Right hindlimb (tissue), 1 donor: ENCODE measurements at places on chromosomes 2 and 18.

DNA sequence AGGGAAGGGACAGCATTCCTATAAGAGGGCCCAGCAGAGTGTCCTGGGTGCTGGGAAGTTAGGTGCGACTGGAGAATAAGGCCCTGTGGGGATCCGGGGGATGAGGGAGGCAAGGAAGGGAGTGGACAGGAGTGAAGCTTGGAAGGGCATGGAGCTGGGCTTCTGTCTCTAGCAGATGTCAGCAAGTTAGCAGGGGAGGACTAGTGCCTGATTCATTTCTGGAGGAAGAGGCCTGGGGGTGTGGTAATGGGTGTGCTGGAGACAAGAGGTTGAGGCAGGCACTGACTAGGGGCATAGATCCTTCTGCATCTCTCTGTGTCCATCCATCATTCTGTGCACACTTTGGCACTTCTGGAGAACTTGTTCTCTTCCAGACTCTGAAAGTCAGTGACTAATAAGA lies 134.7 kb downstream of the ACOXL start:
- DNase-seq = no peak

- DNase-seq = no peak
Observed at GRCh38 chr2:128477891-128478290, 159.2 kb upstream of the HS6ST1 start.

- DNase-seq = no peak
Observed at GRCh38 chr18:39371996-39372395, 1806.4 kb upstream of the CELF4 start.

GRCh38 chr2:32874931-32875330 lies 71.8 kb upstream of the LTBP1 start:
- no peak for DNase-seq

DNA sequence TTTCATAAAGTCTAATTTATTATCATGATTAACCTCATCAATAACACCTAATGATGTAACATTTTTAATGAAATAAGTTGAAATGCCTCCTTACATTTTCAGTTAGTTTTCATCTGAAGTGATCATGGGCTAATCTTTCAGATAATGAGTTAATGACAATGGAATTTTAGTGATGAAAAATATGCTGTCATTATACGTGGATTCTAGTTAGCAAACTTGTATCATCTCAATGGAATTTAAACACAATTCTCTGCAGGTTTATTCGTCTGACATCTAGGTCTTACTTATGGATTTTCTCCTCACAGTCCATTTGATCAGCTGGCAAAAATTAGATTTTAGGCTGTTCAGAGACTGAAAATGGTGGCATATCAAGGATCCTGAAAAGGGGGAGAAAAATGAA lies 885.0 kb downstream of the SLC4A3 start:
- DNase-seq = no peak

- no peak for DNase-seq
Observed at GRCh38 chr2:20577495-20578235, 73.2 kb downstream of the HS1BP3 start.

GRCh38 chr2:77629539-77629938 lies 107.4 kb upstream of the LRRTM4 start:
- no peak for DNase-seq

- no peak for DNase-seq
Observed at GRCh38 chr2:130987519-130988425, 105.5 kb downstream of the FAM168B start.

DNA sequence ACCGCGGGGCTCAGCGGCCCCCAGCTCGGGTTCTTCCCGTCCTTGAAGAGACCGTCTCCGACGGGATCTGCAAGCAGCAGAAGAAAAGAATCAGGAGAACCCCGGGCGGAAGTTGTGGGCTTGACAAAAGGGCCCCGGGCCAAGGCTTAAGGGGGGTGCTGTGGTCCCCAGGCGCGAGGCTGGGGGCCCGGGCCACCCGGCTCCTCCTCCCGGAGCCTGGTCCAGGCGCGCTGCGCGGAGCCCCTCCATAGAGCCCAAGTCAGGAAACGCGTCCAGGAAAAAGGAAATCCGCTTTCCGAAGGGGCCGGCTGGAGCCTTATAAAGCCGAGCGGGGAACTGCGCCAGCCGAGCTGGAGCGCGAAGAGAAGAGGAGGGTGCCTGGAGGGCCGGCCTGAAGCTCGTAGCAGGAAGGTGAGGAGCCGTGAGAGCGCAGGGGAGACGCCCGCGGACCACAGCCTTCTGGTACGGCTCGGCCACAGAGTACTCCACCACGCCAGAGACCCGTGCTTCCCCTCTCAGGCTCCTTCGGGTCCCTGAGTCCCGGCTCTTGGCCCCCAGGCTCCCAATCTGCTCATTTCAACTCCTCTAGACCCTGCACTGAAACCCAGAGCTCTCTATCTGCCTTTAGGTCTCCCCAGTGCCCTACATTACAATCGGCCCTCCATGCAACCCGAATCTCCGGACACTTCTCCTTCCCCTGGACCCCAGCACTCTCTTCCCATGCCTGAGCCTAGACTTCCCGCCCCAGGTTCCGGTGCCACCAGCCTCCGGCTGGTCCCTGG lies 554 bp downstream of the FEV start:
- peak; percentile 59 for DNase-seq

GRCh38 chr18:62281684-62282083 lies 43.4 kb upstream of the TNFRSF11A start:
- no peak for DNase-seq

- no peak for DNase-seq
Observed at GRCh38 chr2:137870682-137871081, 93.6 kb upstream of the HNMT start.

GRCh38 chr2:214995926-214996670 lies 142.3 kb downstream of the ABCA12 start:
- DNase-seq = no peak

- DNase-seq = peak; percentile 54
Observed at GRCh38 chr2:216698895-216699294, 3.5 kb upstream of the IGFBP5 start.

GRCh38 chr2:5074733-5075132 lies 617.5 kb upstream of the SOX11 start:
- DNase-seq = no peak

DNA sequence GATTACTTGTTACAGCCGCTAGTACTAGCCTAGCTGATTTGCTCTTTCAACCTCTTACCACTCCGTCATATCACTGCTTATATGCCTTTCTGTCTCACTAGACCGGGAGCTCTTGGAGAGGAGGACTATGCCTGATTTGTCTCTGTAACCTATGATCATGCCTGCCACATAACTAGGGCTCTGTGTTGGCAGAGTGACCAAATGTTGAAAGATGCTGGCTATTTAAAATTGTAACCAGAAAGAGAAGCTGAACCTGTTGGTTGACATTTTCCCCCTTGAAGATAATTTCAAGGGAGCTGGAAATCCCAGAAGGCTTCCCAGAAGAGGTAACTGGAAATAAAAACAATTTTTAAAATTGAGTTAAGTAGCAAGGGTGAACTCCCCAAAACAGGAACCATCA lies 124.1 kb upstream of the MYCN start:
- DNase-seq = no peak

- DNase-seq = no peak
Observed at GRCh38 chr18:36640021-36640952, 188.5 kb downstream of the TPGS2 start.

DNA sequence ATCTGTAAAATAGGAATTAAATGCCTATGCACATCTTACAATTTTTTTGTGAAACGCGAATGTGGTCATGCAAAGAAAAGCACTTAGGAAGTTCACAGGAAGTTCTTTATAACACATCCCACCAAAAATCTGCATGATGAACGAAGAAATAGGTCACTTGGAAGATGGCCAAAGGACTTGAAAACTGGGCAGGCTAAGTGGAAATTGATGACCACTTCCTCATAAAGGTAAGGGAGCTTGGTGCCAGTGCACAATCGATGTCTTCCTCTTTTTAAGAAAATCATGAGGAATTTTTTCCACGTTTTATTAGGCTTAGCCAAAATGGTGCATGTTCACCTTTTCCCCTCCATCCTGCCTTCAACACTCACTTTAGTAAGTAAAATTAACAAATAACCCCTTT lies 8.2 kb upstream of the NT5C1B start:
- no peak for DNase-seq

DNA sequence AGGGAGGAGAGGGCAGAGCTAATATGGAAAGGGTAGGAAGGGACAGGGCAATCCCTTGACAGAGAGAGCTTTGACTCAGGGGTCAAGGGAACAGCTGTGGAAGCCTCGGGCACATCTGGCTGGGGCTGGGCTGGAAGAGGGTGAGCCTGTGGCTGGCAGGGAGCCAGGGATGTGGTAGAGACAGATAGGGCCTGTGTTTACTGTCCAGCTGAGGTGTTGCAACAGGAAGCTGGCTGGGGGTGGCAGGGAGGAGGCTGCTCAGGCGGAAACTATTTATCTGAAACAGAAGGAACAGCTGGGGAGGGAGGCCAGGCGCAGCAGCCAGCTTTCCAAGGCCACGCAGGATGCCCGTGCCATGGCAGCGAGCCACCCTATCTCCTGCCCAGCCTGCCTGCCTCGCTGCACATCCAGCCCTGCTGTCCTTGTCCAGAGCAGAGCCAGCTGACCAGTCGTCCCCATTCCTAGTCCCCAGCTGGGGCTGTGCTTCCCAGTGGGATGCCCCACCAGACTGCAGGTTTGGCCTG lies 264.7 kb downstream of the CYP26B1 start:
- peak; percentile 78 for DNase-seq

DNA sequence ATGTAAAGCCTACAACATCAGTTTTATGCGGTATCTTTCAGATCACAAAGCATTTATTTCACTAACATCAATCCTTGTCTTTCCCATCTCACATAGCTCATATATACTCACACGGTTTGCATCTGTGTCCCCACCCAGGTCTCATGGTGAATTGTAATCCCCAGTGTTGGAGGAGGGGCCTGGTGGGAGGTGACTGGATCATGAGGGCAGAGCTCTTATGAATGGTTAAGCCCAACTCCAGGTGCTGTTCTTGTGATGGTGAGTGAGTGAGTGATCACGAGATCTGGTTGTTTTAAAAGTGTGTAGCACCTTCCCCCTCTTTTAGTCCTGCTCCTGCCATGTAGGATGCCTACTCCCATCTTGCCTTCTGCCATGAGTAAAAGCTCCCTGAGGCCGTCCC lies 42.0 kb downstream of the PARD6G start:
- no peak for DNase-seq

DNA sequence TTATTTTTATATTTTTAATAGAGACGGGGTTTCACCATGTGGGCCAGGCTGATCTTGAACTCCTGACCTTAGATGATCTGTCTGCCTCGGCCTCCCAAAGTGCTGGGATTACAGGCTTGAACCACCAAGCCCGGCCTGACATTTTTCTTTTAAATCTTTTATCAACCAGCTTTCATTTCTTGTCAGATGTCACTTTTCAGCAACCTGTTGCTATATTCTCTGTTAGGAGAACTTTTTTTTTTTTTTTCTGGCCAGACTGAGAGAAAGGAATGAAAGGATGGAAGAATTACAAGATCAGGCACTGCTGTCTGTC lies 146.3 kb downstream of the TGIF1 start:
- DNase-seq = no peak

- no peak for DNase-seq
Observed at GRCh38 chr2:90221300-90221651, 1529.8 kb downstream of the RPIA start.

GRCh38 chr2:234368861-234369261 lies 128.0 kb downstream of the ARL4C start:
- no peak for DNase-seq

DNA sequence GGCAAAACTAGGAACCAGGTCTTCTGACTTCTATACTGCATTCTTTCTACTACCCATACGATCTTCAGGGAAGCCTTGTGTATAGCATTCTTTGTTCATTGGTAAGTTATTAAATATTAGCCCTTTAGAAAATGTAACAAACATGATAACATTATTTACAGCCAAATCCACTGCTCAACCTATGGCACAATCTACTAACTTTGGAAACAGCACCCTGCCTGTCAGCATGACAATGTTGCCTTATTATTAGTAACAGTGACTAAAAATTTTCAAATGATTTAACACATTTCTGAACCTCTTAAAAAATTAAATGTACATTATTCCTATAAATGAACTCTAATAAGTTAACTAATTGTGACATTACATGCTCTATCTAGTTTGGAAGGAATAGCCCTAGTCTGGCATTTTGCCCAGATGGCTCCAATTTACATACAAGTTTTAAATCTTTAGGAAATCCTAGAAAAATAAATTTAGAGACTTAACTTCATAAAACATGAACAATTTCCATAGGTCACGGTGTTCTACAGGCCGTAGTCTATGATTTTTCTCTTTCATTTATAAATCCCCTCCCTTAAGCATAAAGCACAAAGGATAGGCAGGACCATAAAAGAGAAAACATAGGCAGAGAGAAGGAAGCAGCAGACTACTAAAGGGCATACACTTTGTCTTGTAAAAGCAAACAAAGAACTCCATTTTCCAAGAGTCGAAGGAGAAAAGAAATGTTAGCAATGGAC lies 33.7 kb downstream of the YES1 start:
- no peak for DNase-seq
